ENCODE measurements at places on chromosomes 6 and 20. TPM values are rescaled to one million over a fixed set of nuclear protein-coding genes. Genes with fewer than 3 reads are reported as not detected.
A peak's percentile ranks its signal among the peaks of the same experiment; 100 is the strongest.

Gene ARFGEF3
- total RNA-seq, result 0.09 TPM

DNA sequence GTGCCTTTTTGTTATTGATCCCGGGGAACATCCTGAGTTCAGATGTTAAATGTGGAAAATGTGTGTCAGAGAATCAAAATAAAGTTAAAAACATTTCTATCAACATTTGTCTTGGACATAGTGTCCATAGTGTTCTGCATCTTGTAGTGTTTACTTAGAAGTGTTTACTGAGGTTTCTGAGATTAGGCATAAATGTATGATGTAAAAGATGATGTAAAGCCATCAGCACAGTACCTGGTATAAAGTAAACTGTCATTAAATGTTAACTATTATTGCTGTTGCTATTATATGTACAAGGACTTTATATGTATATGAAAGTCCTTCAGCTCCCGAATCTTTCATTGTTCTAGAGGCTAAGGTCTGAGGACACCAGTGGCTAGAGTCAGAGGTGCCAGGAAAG, 28.2 kb upstream of the VEGFA start:
- DNase-seq, result no peak

- no peak for DNase-seq
These were observed 808.3 kb upstream of the MAN1A1 start for GRCh38 chr6:120157873-120158272.

Gene LST1
- not detected for total RNA-seq

DNA sequence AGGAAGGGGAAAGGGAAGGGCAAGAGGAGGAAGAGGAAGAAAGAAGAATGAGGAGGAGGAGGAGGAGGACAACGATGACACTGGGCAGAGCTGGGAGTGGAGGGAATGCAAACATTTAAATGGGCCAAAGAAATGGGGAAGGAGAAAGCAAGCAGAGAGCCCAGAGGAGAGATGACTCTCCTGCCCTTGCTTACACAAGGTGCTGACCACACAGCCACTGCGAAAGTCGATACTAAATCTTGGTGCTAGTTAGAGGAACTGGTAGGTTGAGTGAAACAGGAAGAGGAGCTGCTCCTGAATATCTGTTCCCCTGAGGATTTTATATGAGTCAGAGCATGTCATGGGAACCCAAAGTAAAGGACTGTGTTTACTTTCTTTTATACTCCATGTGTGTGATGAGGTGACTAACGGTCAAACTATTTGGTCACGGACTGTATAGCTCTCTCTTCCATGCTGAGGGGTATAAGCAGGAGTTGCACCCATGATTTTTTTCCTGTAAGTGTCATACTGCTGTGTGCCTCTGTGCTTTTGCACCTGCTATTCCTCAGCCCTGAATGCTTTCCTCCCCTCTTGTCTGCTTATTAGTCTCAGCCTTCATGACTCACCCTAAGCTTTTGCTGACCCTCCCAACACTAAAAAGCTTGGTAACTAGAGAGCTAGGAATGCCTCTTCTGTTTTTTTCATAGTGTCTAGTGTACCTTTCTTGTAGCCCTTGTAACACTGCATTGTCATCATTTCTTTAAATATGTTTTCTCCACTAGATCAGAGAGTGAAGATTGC, 9.5 kb upstream of the PAQR8 start:
- peak; percentile 95 for DNase-seq

DNA sequence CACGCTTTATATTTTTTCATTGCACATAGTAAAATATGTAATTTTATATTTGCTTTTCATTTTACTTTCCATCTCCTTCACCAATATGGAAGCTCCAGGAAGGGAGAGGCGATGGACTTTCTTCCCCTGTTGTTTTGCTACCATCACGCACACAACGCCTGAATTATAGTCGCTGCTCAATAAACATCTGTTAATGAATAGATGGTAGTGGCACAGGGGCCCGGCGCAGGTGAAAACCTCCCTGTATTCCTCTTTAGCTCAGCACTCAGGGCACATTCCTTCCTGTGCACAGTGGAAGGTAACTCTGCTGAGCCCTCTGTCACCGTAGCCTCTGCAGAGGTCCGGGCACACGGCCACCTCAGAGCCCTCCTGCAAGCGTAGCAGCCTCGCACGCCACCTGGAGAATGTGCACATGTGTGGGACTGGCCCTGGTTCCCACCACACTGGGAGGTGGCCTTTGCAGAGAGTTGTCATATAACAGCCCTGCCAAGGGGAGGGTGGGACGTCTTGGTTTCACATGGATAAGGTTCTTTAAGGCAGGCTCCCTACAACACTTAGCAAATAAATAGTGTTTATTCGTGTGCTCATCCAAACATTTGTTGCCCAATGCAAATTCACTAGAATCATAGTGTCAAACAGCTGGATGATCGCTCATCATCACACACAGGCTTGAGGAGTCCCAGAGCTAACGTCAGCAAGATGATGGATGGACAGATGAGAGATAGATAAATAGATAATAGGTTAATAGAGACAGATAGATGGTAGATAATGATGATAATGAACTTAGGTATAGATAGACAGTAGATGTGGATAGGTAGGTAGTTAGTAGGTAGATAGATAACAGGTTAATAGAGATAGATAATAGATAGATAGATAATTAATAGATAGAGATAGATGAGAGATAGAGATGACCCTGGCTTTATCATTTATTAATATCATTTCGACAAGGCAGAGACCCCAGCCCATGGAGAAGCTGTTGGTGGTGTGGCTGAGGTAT, 32.3 kb upstream of the AFDN start:
- DNase-seq, result no peak

DNA sequence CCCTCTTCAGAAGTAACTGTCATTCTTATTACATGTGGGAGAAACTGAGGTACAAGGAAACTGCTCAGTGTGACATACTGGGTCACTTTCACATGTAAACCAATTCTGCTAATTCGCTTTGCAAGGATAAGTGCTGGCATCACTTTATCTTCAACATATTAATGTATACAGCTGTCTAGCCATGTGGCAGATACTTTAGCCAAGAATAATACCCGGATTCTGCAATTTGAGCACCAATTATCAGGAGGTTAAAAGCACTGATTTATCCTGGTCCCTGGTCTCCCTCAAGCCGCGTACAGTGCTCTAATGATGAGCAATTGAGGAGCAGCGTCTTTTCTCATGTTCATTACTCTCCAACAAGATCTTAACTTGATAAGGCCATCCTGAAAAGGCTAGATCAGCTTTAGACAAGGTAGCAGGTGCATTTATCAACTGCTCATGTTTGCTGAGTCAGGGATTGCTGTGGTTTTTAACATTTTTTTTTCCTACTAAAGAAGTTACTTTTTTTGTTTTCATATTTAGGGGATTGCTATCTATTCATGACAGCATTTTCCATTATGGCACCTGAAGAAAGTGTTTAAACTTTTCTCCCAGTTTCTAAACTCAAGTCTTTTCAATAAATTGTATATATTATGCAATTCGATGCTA, 1066.3 kb upstream of the MAP3K7 start:
- no peak for DNase-seq

- no peak for DNase-seq
These were observed 12.1 kb downstream of the TRIM31 start for GRCh38 chr6:30100585-30101443.

Gene TOP1
- total RNA-seq, result 12.0 TPM

Gene BAG2
- 8.2 TPM for total RNA-seq

- no peak for DNase-seq
These were observed 17.8 kb downstream of the STX16 start for GRCh38 chr20:58668901-58669286.

Gene CALHM6
- total RNA-seq, result 1.6 TPM

Gene SLC22A16
- not detected for total RNA-seq

Gene EBF4
- total RNA-seq, result 0.09 TPM

Measured in fibroblast of the aortic adventitia (primary cell).